ENCODE measurements at places on chromosomes 12 and 14.
A peak's percentile ranks its signal among the peaks of the same experiment; 100 is the strongest.

GRCh38 chr14:93055651-93056115, 60.0 kb downstream of the ITPK1 start:
- H3K4me1 ChIP-seq = peaks cover 12% of the 10 kb centered on the region
- H3K27ac ChIP-seq = no peak overlapping the region
- no peak for DNase-seq
- peaks cover 7% of the 10 kb centered on the region for H3K36me3 ChIP-seq

DNA sequence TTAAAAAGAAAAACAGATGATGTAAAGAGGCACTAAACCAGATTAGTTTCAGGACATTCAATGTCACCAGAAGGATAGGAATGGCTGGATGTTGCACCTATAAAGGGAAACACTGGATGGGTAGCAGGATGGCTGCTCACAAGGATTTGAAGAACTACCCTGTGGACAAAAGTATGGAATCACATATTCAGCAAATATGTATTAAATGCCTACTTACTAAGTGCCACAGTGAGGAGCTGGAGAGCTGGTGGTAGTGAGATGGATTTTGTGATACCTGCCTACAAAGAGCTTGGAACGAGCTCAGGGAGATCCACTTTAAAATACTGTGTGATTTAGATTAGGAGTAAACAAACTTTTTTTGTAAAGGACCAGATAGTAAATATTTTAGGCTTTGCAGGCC, 316.2 kb downstream of the PAWR start:
- DNase-seq = no peak
- H3K4me3 ChIP-seq = no peak overlapping the region
- no peaks in the 10 kb centered on the region for H3K36me3 ChIP-seq
- H3K4me1 ChIP-seq = no peaks in the 10 kb centered on the region
- no peak overlapping the region for H3K27ac ChIP-seq
- H3K27me3 ChIP-seq = no peaks in the 10 kb centered on the region

DNA sequence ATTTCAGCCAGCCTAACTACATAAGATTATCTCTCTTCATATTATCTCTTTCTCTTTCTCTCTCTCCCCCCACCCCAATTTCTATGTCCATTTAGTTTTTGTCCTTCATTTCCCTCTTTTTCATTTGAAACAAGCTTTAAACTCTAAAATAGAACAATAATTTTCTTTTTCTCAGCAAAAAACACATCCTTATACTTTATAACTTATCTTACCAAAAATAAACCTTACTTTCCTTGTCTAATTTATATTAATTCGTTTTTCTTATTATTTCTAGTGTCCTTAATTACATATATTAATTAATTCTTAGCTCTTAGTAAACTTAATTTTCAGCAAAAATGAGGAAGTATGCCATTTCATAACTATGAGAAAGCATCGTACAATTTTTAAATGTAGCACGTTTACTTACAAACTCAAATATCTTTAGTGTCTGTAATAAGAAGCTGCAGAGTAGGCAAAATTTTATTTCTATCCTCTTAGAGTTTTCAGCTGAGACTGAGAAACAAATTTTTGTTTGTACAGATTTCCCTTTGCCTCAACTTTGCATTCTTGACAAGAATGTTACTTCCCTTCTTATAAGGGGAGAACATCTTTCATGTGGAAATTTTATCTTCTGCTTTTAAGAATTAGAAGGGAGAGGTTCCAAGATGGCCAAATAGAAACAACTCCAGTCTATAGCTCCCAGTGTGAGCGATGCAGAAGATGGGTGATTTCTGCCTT, 65.1 kb upstream of the ST8SIA1 start:
- H3K4me1 ChIP-seq = peaks cover 28% of the 10 kb centered on the region
- H3K4me3 ChIP-seq = no peak overlapping the region
- H3K27me3 ChIP-seq = no peaks in the 10 kb centered on the region
- H3K36me3 ChIP-seq = no peaks in the 10 kb centered on the region
- no peak for DNase-seq

GRCh38 chr12:6310771-6311610, 509 bp downstream of the PLEKHG6 start:
- no peak overlapping the region for H3K4me3 ChIP-seq
- no peak for DNase-seq
- no peaks in the 10 kb centered on the region for H3K36me3 ChIP-seq
- H3K27me3 ChIP-seq = peaks cover 14% of the 10 kb centered on the region
- no peak overlapping the region for H3K27ac ChIP-seq

- H3K4me3 ChIP-seq = no peak overlapping the region
- H3K27me3 ChIP-seq = no peaks in the 10 kb centered on the region
- H3K4me1 ChIP-seq = no peaks in the 10 kb centered on the region
- H3K27ac ChIP-seq = no peak overlapping the region
- H3K36me3 ChIP-seq = no peaks in the 10 kb centered on the region
Measured at GRCh38 chr12:23945249-23945648, 4.2 kb downstream of the SOX5 start.

DNA sequence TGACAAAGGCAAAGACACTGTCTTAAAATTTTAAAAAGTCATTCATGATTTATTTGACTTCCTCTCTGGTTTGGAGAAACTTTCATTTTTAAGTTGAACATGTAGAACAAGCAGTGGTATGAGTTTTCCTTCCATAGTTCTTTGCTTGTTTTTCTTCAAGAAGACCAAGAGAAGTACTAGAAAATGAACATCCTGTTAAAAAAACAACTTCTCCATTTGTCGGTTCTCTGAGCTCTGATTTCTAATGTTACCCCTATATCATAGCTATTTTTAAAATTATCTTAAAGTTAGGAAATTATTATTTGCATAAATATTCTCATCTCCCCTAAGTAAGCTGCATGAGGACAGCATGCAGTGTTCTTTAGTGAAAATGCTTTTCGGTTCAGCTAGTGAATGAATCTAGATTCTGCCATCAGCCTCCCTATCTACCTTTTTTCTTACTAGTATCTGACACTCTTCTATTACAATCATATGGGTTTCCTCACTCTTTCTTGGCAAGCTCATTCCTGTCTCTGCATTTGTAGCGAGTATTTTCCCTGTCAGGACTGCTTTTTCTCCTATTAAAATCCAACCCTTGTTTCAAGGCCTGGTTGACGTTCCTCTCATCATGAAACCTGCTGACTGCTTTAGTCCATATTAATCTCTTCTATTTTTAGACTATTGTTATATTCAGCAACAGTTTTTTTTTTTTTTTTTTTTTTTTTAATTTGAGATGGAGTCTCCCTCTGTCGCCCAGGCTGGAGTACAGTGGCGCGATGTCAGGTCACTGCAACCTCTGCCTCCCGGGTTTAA, 15.8 kb downstream of the DIP2B start:
- no peaks in the 10 kb centered on the region for H3K27me3 ChIP-seq
- peak overlapping the region; percentile 67 for H3K27ac ChIP-seq
- H3K4me3 ChIP-seq = peak overlapping the region; percentile 3
- H3K36me3 ChIP-seq = no peaks in the 10 kb centered on the region
- H3K4me1 ChIP-seq = peaks cover 56% of the 10 kb centered on the region

GRCh38 chr12:131671871-131672270, 39.0 kb upstream of the SFSWAP start:
- H3K4me1 ChIP-seq = no peaks in the 10 kb centered on the region
- no peak overlapping the region for H3K27ac ChIP-seq
- H3K36me3 ChIP-seq = no peaks in the 10 kb centered on the region
- H3K27me3 ChIP-seq = no peaks in the 10 kb centered on the region

- DNase-seq = no peak
- no peaks in the 10 kb centered on the region for H3K36me3 ChIP-seq
- H3K4me1 ChIP-seq = no peaks in the 10 kb centered on the region
- no peak overlapping the region for H3K27ac ChIP-seq
Measured at GRCh38 chr14:37843954-37844607, 248.7 kb downstream of the TTC6 start.

GRCh38 chr12:59904874-59905521, 309.2 kb downstream of the SLC16A7 start:
- H3K27ac ChIP-seq = no peak overlapping the region
- H3K4me1 ChIP-seq = no peaks in the 10 kb centered on the region
- H3K36me3 ChIP-seq = no peaks in the 10 kb centered on the region

DNA sequence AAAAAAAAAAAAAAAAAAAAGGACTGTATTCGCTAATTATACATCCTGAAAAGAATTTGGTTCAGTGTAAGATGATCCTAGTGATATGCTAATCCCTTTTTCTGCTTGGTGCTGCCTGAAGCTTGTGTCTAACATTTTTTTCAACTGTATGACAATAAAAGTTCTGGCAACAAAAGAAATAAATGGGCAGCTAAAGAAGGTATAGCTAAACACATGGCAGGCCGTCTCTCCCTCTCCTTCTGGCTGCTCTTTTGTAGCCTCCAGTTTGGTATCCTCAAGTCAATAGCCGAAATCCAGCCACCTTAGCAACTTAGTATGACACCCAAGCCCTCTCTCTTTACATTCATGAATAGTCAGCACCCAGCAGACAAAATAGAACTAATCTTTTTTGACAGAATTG, 198.3 kb upstream of the OTX2 start:
- H3K36me3 ChIP-seq = no peaks in the 10 kb centered on the region
- H3K27me3 ChIP-seq = peaks cover 10% of the 10 kb centered on the region
- H3K4me3 ChIP-seq = no peak overlapping the region
- H3K4me1 ChIP-seq = no peaks in the 10 kb centered on the region

DNA sequence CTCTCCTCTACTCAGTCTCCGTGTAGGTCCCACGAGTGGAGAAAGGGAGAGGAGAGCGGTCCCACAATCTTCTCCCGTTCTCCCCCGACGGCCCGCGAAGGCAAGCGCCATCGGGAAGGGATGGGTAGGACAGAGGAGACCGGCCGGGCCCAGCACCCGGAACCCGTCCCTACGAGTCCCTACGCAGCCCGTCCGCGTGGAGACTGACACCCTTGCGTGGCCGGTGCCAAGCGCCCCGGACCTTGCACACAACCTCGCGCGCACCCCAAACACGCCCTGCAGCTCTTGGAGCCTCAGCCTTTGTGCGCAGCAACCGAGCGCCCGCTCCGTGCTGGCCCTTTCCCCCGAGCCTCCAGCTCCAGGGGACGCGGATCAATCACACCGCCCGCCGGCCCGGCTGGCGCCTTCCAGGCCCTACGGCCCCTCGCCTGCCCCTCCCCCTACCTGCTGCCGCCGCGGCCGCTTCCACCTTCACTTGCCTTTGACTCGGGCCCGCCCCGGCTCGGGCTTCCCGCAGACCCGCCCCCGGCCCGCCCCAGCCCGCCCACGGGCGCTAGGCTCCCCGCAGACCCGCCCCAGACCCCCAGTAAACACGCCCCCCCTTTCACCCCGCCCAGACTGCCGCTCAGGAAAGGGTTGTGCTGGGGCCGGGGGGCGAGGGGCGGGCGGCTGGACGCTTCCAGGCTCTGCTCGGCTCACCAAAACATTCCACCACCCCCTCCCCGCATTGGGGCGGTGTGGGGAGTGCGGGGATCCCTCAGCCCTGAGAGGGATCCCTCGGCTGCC, at the start of gene NDRG2:
TSS of gene NDRG2 (minus strand) at position 477 of the 786 bp plus-strand sequence. CDS start 1,746 bp downstream, outside the sequence.
- H3K27ac ChIP-seq = no peak within 1 kb of the TSS
- peaks cover 8% of the 10 kb centered on the region for H3K36me3 ChIP-seq

DNA sequence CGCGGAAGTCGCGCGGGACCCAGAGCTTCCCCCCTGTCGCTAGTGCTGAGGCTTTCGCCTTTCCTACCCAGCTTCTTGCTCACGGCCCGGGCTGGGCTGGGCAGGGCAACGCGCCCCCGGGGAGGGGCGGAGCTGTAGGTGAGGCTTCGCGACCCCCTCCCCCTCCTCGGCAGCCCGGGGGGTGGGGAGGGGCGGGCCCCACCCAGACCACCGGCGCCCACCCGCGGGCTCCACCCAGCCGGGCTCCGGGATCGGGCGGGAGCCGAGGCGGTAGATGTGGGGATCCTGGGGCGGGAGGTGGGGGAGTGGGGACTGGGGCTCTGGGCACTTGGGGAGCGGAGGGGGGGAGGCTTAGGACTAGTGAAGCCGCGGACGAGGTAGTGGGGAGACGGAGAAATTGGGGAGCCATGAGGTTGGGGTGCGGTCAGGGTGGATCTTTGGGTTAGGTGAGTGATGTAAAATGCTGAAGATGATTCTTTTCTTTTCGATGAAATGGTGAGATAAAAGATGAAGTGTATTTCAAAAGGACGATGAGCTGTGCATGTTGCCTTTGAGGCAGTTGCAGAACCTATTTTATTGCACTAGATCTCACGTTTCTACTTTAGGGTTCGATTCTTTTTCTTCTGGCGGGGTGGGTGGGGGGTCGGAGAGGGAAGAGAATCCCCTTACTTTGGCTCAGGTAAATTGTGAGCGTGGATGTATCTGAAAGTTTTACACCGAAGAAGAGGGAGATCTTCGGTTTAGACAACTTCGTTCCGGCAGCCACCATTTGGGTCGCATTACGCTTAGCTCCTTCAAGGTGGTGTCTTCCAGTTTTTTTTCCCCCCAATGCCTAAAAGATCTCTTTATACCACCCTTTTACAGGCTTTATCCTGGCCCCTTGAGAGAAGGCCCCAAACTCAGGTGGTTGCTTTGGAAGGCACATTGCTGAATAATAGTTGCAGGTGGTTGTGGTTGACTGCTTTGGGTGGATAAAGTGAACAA, 619 bp downstream of the ERC1 start:
- H3K36me3 ChIP-seq = no peaks in the 10 kb centered on the region
- H3K27ac ChIP-seq = no peak overlapping the region
- peak overlapping the region; percentile 89 for H3K4me3 ChIP-seq
- no peaks in the 10 kb centered on the region for H3K27me3 ChIP-seq
- H3K4me1 ChIP-seq = peaks cover 23% of the 10 kb centered on the region
- DNase-seq = no peak

DNA sequence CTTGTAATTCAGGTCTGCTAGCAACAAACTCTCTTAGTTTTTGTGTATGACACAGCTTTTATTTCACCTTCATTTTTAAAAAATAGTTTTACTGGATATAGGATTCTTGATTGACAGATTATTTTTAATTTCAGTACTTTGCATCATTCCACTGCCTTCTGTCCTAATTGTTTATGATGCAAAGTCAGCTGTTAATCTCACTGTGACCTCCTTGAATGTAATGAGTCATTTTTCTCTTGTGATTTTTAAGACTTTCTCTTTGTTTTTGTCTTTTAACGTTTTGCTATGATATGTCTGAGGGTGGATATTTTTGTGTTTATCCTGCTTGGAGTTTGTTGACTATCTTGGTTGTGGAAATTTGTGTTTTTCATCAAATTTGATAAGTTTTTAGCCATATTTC, 126.3 kb upstream of the FBXO33 start:
- H3K36me3 ChIP-seq = no peaks in the 10 kb centered on the region
- no peak overlapping the region for H3K4me3 ChIP-seq
- H3K4me1 ChIP-seq = no peaks in the 10 kb centered on the region
- no peaks in the 10 kb centered on the region for H3K27me3 ChIP-seq

- H3K27me3 ChIP-seq = no peaks in the 10 kb centered on the region
- peaks cover 15% of the 10 kb centered on the region for H3K4me1 ChIP-seq
- H3K36me3 ChIP-seq = no peaks in the 10 kb centered on the region
- no peak overlapping the region for H3K27ac ChIP-seq
Measured at GRCh38 chr14:50520947-50521815, 11.2 kb downstream of the MAP4K5 start.

DNA sequence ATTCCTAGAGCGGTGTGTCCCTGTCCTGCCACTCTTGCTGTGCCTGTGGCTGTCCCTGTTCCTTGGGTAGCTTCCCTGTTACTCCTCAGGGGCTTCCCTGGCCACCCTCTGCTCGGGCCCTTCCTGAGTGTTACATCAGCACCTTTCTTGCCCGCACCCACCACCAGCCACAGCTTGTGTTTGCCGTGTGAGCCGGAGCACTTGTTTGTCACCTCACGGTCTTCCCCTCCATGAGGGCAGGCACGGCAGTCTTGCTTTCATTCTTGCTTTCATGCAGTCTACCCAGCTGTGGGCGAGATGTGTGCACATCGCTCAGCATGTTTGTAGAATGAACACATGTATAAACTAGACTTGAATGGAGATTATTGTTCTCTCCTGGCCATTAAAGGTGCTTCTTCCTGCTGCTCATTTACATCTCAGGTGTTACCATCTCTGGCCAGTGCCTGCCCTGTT, 42.0 kb downstream of the TRAF3 start:
- DNase-seq = peak; percentile 32
- H3K4me1 ChIP-seq = peaks cover 54% of the 10 kb centered on the region
- no peaks in the 10 kb centered on the region for H3K27me3 ChIP-seq
- no peaks in the 10 kb centered on the region for H3K36me3 ChIP-seq
- H3K4me3 ChIP-seq = peak overlapping the region; percentile 6
